ENCODE measurements at places on chromosomes 4 and X.
A peak's percentile ranks its signal among the peaks of the same experiment; 100 is the strongest.

DNA sequence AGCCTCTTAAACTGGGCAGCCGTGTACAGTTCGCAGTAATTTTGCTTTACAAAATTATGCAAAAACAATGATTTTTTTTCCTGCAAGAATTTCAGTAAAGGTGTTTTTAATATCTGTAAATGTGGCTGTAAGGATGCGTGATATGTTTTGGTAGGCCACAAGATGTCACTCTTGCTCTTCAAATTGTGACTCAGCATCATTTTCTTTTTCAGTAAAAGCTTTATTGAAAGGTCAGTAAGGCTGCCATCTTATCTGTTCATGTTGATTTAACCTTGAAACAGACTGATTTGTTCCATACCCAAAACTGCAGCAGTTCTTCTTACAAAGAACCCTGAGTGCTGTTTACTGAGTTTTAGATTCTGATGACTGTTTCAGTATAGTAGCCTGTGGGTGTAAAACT, 39.9 kb downstream of the TXLNG start:
- DNase-seq: no peak

DNA sequence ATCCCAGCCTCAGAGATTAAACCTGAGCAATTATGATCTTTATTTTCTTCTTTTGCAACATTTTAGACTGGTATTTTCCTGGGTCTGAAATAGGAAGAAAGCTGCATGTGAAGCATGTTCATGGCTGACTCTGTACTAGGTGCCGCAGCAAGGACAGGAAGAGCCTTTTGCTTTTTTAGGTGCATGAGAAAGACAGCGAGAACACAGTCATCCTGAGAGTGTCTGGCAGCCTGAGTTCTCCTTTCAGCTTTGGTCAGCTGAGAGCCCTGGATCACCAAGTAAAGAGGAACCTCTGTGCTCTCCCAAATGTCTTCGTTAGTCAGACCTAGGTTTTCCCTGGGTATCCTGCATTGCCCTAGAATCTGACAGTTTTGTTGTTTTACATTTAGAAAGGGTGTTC, 29.8 kb downstream of the FAM149A start:
- DNase-seq: no peak

GRCh38 chrX:4547213-4547836, 833.9 kb upstream of the PRKX start:
- peak; percentile 1 for DNase-seq

DNA sequence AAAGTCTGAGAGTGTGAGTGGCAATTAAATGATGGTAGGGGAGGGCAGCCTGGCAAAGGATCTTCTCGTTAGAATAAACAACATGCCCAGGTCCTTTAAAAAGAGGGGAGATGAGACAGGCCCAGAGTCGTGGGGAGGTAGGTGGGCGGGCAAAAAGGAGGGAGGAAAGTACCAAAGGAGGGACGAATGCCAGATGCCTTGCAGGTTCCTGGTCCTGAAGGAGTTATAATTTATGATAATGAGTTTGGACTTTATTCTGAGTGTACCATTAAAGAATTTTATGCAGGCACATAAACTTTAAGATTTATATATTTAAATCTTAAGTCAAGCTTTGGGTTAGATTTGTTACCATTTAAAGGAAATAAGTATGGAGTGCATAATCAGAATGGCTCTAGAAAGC, 62.3 kb upstream of the SMARCA5 start:
- no peak for DNase-seq

- DNase-seq: no peak
Observed at GRCh38 chr4:104163820-104164219, 330.9 kb downstream of the CXXC4 start.

- DNase-seq: no peak
Observed at GRCh38 chr4:24328310-24328709, 256.0 kb downstream of the DHX15 start.

GRCh38 chrX:46693149-46693548, 65.8 kb downstream of the SLC9A7 start:
- no peak for DNase-seq

DNA sequence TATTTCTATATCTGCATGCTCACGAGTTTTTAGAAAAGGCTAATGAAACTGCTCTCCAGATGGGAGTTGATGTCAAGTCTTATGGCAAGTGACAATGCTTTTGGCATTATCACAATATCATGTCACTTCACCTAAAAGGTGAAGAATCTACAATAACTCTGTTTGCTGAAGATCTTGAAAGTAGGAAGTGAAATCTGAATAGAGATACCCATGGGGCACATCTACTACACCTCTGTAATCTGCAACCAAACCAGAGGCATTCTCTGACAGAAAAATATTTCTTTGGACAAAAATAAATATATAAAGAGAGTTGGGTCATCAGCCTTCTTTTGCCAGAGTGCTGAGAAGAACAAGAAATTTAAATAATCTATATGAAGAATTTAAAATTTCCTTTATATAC, 3.9 kb upstream of the VAMP7 start:
- DNase-seq: no peak

GRCh38 chr4:66852843-66853242, 692.5 kb downstream of the CENPC start:
- no peak for DNase-seq

GRCh38 chr4:52172166-52172565, 121.1 kb downstream of the SPATA18 start:
- DNase-seq: no peak

- DNase-seq: peak; percentile 17
Observed at GRCh38 chrX:153885968-153886903, at the start of gene L1CAM. L1CAM (minus strand) TSS chrX:153886173; CDS start chrX:153875836, 10,337 bp downstream.

- no peak for DNase-seq
Observed at GRCh38 chrX:20527558-20528011, 260.9 kb upstream of the RPS6KA3 start.

- no peak for DNase-seq
Observed at GRCh38 chrX:39262641-39263040, 461.4 kb downstream of the MID1IP1 start.

GRCh38 chr4:38105475-38106220, 145.4 kb downstream of the PTTG2 start:
- DNase-seq: no peak

DNA sequence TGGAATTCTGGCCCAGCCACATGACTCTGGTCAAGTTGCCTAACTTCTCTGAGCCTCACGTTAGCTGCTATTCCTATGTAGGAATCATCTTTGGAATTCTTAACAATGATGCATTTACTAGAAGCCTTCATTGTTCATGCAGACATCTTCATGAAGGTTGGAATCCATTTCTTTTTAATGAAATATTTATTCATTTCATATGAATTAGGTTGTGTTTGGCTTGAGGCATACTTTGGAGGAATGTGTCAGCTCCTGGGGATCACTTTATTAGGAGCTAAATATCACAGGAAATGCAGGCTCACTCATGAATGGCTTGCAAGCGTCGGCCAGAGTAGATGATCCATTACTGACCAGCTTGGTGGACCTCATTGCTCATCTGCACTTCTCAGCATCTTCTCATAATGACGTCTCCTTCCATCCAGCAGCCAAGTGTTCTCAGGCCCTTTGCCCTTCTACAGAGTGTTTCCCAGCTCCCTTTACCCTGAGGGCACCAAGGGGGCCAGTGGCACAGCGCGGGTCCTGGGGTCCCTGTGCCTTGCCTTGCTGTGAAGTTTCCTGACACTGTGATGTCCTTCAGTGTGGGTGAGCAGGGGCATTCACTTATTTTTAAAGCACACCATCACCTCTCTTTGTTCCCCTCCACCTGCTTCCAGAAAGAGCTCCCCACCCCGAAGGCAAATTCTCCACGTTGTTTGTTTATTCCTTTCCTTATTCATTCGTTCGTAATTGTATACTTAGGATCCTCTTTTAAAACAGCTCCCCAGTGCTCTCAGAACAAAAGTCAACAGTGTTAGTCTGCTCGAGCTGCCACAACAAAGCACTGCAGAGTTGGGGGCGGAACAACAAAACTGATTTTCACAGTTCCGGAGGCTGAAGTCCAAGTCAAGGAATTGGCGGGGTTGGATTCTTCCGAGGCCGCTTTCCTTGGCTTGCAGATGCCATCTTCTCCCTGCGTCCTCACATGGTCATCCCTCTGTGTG, 106.8 kb downstream of the STK32B start:
- DNase-seq: no peak

DNA sequence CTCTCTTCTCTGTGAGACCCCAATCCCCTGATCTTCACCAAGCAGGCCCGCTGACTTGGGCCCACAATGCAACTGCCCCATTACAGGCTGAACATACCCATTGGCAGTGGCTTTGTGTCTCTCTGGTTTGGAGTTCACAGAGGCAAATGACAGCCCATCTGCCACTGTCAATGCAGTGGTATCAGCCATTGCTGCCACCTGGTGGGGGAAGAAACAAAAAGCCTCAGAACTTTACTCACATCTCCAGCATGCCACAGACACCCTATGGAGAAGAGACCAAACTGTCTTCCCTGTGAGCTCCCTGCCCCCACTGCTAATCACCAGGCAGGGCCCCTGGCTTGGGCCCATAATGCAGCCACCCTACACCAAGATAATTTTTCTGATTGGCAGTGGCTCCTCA, 729.3 kb upstream of the ACTRT1 start:
- no peak for DNase-seq

- peak; percentile 31 for DNase-seq
Observed at GRCh38 chr4:173494013-173494970, 35.7 kb downstream of the HAND2 start.

DNA sequence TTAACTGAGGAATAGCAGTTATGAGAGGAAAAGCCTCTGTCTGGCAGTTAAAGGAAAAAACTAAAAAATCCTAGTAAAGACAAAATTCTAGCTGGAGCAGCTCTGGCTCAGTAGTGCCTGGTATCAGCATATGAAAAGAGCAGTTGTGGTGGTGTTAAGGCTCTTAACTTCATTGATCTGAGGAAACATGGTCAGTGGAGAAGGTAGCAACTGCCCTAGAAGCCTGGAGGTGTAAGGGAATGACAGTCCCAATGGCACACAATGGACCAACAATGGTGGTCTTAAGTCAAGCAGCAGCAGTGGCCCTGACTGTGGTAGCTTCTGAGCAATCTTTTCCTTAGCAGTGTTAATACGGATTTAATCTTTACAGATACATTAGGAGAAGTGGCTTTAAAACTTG, 189.6 kb upstream of the POF1B start:
- no peak for DNase-seq

- DNase-seq: no peak
Observed at GRCh38 chr4:85486425-85487086, 11.6 kb downstream of the ARHGAP24 start.

- no peak for DNase-seq
Observed at GRCh38 chr4:112322866-112323265, 25.7 kb downstream of the ALPK1 start.

GRCh38 chr4:139958739-139959098, 195.3 kb downstream of the MAML3 start:
- DNase-seq: no peak

GRCh38 chrX:2679534-2680485, 11.3 kb upstream of the CD99 start:
- no peak for DNase-seq

GRCh38 chr4:183758061-183758757, 99.1 kb downstream of the TRAPPC11 start:
- no peak for DNase-seq

DNA sequence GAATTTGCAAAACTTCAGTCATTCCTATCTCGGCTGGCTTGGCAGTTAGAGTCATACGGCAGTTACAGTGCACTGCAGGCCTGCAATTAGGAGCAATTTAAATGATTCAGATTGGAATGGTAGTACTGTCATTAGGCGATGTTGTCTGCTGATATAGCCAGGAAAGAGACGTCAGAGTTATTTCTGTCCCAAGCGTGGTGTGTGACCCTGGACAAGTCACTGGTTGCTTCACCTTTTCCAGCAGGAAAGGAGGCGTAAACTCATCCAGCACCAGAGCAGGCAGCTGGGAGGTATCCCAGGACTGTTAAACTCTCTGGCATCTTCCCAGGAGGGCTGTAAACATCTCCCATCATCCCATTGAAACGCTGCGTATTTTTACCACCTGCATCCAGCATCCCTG, 836 bp upstream of the LNX1 start:
- DNase-seq: no peak

DNA sequence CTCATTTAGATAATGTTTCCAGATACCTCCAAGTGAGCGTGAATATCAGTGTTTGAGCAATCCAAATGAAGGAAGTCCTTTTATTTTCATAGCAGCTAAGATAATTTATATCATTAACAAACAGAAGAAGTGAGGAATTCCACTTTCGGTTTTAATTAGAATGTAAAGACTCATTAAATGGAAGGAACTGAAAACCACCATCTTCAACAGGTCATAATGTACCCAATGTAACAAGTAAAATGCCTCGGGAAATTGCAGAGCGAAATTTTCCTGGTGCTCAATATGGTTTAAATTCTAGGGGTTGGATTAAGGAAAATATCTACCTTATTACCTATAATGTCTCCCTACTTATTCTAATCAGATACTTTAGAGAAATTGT, 33.9 kb upstream of the SLC9A7 start:
- DNase-seq: no peak

DNA sequence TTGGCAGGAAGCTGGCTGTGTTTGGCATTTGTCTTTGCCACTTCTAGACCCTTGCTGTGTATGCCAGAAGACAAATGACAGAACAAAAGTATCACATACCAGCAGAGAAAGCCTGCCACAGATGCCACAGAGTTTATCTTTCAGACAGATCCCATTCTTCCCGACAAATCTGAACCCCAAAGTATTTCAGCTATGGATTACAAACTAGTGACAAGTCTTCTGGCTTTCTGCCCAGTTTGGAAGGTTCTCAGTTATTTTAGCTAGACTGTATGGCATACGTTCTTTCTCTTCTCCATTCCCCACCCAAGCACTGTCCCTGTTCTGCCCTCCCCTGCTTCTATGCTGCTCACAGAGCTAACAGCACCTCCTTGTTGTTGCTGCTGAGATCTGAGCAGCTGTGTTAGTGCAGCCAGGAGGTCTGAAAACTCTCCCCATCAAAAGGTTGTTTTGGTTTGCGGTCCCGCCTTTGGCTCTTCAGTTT, 236.7 kb downstream of the FRAS1 start:
- DNase-seq: no peak

DNA sequence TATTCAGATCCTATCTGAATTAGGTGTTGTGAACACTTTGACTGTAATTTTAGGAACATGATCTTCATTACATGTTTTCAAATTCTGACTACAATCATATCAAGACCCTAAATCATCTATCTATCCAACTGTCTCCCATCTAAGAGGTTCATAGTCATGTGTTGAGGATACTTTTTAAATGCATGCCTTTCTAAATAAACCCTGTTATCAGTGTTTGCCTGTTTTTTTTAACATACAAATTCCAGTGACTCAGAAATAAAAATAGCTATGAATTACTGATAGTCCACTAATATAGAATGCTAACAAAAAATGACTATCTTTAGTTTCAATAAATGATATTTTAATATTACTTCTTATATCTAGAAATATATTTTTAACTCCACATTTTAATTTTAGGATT, 8.0 kb downstream of the RAB28 start:
- no peak for DNase-seq

- no peak for DNase-seq
Observed at GRCh38 chr4:88911246-88912212, 145.5 kb downstream of the FAM13A start.

- DNase-seq: no peak
Observed at GRCh38 chr4:42078184-42078801, 74.2 kb downstream of the BEND4 start.

DNA sequence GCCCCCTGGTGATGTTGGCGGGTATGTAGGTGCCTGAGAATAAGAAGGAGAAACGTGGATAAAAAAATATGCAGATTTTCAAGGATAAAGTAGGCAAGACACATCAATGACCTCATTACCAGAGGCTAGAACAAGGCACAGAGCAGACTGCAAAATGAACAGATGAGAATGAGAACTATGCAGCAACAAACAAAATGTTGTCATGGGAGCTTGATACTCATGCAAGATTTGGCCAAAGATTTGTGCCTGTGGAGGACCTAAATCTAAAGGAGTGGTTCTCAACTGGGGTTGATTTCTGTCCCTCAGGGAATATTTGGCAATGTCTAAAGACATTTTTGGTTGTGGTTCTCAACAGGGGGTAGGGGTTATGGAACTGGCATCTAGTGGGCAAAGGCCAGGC, 177.3 kb downstream of the FRMPD4 start:
- no peak for DNase-seq

All from activated T-cell treated with anti-CD3 and anti-CD28 coated beads for 4 hours (primary cell).